ENCODE measurements at places on chromosomes 1 and 21.

DNA sequence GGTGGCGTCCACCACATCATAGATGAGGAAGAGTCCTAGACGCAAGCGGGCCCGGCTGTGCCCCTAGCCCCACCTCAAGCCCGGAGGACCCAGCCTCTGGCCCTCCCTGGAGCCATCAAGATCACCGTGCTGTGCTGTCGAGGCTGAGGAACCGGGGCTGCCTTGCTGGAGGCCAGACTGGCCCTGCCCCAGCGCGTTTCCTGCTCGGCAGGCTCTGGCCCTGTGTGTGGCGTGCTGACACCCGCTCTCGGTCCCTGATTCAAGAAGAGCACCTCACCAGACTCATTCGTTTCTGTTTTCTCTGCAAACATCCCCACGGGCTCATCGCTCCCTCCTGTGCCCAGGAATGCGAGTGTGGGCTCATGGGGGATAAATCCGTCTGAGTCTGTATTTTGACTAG, 51.1 kb downstream of the GLIS1 start:
- no peak for DNase-seq

DNA sequence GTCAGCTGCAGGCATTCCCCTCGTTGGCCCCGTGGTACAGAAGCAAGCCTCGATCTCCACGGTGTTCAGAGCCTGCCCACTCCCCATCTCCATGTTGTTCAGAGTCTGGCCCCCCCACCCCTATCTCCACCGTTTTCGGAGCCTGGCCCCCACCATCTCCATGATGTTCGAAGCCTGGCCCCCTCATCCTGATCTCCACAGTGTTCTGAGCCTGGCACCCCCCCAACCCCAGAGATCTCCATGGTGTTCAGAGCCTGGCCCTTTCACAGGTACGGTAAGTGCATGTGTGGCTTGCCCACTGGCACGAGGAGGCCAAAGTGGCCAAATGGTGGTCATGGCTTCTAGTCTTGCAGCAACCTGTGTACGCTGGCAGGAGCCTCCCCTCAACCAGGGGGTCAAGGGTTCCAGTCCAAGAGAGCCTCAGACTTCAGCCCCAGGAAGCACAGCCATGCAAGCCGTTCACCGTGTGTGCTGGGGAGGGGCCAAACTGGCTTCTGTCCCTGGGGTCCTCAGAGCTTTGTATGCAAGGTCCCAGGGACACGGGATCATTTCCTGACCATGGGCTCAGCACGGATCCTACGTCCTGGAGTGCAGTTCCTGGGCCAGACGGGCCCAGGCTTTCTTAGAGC, 13.3 kb upstream of the PCBP3 start:
- DNase-seq = no peak

GRCh38 chr1:115307661-115308060, 30.4 kb downstream of the NGF start:
- no peak for DNase-seq

- DNase-seq = no peak
Observed at GRCh38 chr1:169576935-169577331, 9.3 kb downstream of the F5 start.

GRCh38 chr1:113545626-113546025, 155.3 kb downstream of the MAGI3 start:
- no peak for DNase-seq

DNA sequence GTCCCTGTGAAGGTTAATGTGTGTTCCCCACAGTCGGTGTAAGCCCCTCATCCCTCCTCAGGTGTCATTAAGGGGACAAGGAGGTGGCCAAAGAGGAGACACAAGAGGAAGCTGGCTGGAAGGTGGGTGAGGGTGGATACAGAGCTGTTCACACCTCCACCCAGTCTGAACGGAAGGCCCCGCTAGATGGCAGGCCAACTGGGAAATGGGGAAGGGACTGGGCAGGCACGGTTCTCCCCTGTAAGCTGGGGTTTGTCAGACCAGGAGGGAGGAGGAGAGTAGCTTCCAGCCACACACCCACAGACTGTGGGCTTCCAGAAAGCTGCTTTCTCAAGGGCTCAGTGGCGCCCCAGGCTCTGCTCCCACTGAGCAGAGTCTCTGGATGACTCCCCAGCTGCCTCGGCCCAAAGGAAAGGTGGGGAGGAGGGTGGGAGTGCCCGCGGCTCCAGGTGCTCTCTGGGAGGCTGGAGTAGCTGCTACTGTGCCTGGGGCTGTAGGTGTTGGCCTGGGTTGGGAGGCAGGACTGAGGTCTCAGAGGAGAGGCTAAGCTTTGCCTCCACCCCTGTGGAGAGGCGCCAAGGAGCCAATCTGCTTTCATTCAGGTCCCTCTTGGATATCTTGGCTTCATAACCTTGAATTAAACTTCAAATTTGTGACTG, 41.2 kb downstream of the PCP4 start:
- DNase-seq = no peak

DNA sequence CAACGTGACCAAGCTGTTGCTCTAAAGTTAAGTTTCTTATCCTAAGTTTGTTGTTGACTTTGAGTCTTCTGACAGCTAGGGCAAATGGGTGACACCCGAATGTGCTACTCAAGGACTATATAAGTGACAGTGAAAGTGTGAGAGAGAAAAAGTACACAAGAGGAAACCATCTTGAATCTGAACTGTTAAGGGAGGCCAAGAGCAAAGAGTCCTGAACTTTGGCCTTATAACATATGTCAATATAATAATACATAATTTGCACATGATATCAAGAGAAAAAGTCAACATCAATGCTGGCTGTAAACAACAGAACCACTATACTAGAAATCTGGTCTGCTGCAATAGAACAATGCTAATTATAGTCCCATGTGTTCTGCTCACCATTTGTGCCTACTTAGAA, 29.5 kb downstream of the SYNJ1 start:
- no peak for DNase-seq

GRCh38 chr1:174990382-174990999, 9.3 kb upstream of the CACYBP start:
- no peak for DNase-seq

GRCh38 chr1:212167098-212167497, 118.1 kb upstream of the PPP2R5A start:
- no peak for DNase-seq

- no peak for DNase-seq
Observed at GRCh38 chr1:200288226-200288625, 121.6 kb downstream of the ZNF281 start.

- DNase-seq = no peak
Observed at GRCh38 chr1:161115132-161115711, 2.6 kb downstream of the PFDN2 start.

DNA sequence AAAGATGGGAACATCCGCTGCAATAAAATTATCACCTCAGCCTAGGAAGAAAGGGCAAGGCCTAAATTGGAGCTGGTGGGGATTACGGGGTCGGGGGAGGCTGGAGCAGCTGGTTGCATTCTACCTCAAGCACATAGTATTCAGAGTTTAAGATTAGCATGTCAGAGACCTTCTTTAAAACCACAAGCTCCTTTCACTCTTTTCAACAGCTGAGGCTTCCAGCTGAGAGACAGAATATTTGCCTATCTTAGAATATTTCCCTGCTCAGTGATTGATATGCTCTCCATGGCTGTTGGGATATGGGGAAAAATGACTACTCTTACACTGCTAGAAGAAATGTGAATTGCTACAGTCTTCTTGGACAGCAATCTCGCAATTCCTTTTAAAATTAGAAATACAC, 248.6 kb downstream of the TBX15 start:
- DNase-seq = no peak

- DNase-seq = no peak
Observed at GRCh38 chr1:169289016-169289415, 78.6 kb downstream of the NME7 start.

DNA sequence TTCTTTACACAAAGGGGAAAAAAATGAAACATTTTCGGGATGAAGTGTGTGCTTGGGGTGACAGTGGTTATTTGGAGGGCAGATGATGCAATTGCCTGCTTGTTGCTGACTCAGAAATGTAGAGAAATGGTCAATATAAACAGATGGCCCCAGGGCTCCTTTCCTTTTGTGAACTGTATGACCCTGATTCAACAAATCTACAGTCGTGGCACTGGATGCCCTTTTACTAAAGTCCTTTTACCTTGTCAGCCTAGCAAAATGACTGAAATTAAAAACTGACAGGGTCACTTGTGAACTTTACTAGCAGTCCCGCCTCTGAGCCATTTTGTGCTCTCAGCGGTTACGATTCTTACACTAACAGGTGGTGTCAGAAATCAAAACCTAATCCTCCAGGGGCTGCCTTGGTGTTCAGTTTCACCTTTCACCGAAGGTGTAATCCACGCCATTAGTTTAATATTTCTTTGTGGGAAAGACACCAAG, 49.8 kb downstream of the GREM2 start:
- no peak for DNase-seq

DNA sequence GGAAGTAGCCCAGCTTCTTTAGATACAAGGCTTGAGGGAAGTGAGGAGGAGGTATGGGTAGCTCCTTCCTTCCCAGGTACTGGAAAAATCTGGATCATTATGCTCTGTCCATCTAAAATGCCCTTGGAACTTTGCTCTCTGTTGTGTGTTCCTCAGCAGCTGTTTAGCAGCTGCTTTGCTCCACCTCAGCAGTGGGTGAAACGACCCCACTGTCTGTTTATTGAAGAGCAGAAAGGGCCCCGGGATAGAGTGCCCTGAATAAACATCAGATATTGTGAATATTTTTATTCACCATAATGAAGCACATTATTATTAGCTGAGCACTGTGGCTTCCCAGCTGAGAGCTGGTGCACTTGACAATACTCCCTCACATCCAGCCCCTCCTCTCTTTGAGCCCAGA, 237.9 kb downstream of the PBX1 start:
- no peak for DNase-seq

DNA sequence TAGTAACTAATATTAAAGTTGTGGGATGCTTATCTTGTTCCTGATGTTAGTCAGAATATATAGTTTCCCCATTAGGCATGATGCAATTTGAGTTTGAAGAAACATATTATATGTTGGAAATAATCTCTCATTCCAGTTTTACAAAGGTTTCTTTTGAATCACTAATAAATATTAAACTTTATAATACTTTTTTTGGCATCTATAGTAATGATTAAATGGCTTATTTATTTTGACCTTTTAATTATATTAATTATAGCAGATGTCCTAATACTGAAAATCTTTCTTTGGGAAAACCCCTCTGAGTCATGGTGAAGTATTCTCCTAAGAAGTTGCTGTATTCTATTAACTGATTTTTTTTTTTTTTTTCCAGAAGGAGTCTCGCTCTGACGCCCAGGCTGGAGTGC, 28.5 kb upstream of the PTGS2 start:
- no peak for DNase-seq

- no peak for DNase-seq
Observed at GRCh38 chr1:60255565-60255964, 182.0 kb upstream of the C1orf87 start.

GRCh38 chr1:169148472-169149252, 42.2 kb downstream of the ATP1B1 start:
- DNase-seq = no peak

DNA sequence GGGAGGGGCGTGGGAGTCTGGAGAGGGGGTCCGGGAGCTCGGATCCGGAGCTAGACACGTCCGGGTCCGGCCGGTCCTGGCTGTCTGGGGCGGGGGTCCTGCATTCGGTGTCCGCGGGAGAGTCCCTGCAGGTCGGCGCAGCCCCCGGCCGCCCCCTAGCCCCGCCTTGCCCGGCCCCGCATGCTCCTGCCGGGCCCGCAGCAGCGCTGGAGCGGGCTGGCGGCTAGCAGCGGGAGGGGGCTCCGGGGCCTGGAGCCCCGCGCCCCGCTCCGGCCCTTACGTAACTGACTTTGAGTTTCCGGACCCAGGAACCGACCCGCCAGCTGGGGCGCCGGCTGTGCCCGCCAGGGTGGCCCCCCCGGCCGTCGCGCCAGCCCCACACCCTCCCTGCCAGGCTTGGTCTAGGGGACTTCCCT, 26.9 kb upstream of the EPB41 start:
- DNase-seq = no peak

DNA sequence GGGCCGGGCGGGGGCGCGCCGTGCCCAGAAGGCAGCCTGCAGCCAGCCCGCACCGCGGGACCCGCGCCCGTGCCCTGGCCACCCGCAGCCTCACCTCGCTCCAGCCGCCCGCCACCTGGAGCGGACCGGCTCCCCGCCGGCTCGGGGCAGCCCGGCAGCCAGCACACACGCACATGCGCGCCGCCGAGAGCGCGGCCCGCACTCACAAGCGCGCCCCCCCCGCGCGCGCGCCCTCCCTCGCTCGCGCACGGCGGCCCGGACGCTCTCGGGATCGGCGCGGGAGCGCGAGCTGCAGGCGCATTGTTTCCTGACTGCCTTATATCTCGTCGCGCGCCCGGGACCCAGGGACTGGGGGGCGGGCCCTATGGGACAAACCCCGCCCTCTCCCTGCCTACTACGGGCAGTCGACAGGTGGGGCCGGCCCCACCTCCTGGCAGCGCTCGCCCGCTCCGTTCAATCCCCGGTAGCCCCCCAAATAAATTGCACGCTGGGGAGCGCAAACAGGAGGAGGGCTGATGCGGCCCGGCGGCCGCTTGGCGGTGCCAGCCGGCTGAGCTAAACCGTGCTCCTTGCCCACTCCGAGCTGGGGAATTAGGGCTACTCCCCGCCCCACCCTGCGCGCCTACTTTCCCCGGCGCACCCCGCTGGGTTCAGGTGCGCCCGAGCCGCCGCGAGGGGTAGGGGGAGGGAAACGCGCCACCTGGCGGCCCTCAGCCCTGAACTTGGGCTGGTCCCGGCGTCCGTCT, at the start of gene MYCL:
MYCL (minus strand) TSS at position 204 of the 746 bp plus-strand sequence. CDS start 483 bp downstream, outside the sequence.
- peak; percentile 24 for DNase-seq

- no peak for DNase-seq
Observed at GRCh38 chr21:46459356-46460112, 843 bp downstream of the DIP2A start.

- no peak for DNase-seq
Observed at GRCh38 chr1:48750109-48750508, 26.6 kb downstream of the BEND5 start.

GRCh38 chr1:167795810-167796740, 74.3 kb downstream of the MPZL1 start:
- no peak for DNase-seq

DNA sequence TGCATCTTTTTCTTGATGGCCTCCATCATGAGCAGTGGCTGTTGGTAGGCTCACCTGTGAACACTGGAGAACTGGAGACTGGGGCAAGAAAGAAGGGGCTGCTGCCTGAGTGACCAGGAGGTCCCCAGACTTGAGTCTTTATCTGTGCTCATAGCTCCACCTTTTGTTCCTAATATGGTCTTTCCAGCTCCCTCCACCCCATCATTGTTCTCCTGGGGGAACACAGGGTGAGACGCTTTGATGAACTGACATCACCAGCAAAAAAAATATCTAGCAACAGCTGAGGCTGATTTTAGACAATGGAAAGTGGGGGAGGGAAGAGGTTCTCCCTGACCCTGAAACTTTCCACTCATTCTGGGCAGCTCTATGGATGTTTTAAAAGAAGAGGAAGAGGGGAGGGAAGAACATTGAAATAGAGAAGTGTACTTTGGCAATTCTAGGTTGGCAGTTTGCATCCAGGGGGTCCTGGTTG, at the start of gene TPM3:
TPM3 (minus strand) TSS at position 111 of the 472 bp plus-strand sequence; CDS start at position 29, 82 bp downstream.
- DNase-seq = no peak

- no peak for DNase-seq
Observed at GRCh38 chr1:1237874-1238701, 6.1 kb downstream of the B3GALT6 start.

Measured in stimulated activated CD8-positive, alpha-beta memory T cell treated with anti-CD3 and anti-CD28 coated beads, Interleukin-7, amount 100 ng/mL, for 1 hour (primary cell).